ENCODE measurements at places on chromosomes 6 and 20. TPM values are rescaled to one million over a fixed set of nuclear protein-coding genes. Genes with fewer than 3 reads are reported as not detected.

PCNA gene
- total RNA-seq = 405 TPM

LY6G5B gene
- 0.91 TPM for total RNA-seq

ADGB gene
- not detected for total RNA-seq

AVP gene
- total RNA-seq = not detected

RAMACL gene
- total RNA-seq = 0.34 TPM

MAS1 gene
- total RNA-seq = not detected

BHLHE23 gene
- not detected for total RNA-seq

AURKA gene
- 115 TPM for total RNA-seq

ALDH8A1 gene
- not detected for total RNA-seq

ENPP1 gene
- total RNA-seq = 5.3 TPM

GLP1R gene
- total RNA-seq = not detected

FOXF2 gene
- total RNA-seq = 2.7 TPM

NTSR1 gene
- not detected for total RNA-seq

PPIL6 gene
- 3.8 TPM for total RNA-seq

CST5 gene
- not detected for total RNA-seq

DZANK1 gene
- total RNA-seq = 1.4 TPM

BNIP5 gene
- total RNA-seq = not detected

HLA-DRA gene
- total RNA-seq = 0.46 TPM

VSX1 gene
- not detected for total RNA-seq

SRSF12 gene
- total RNA-seq = 0.51 TPM

SH3BGRL2 gene
- 13.2 TPM for total RNA-seq

OSTM1 gene
- 29.5 TPM for total RNA-seq

SPATA25 gene
- not detected for total RNA-seq

IRF4 gene
- total RNA-seq = not detected

TREML4 gene
- not detected for total RNA-seq

HLA-DRB5 gene
- not detected for total RNA-seq

CCN5 gene
- not detected for total RNA-seq

RAD21L1 gene
- 0.63 TPM for total RNA-seq

SIRPG gene
- total RNA-seq = not detected

MDFI gene
- 53.7 TPM for total RNA-seq

CALHM6 gene
- total RNA-seq = 6.0 TPM

SAMD3 gene
- not detected for total RNA-seq

OTOR gene
- total RNA-seq = not detected

C6orf89 gene
- 38.7 TPM for total RNA-seq

CLPSL1 gene
- not detected for total RNA-seq

SLC22A2 gene
- total RNA-seq = 1.1 TPM

PLCG1 gene
- total RNA-seq = 18.5 TPM

E2F1 gene
- 20.7 TPM for total RNA-seq

LCA5 gene
- 5.0 TPM for total RNA-seq

C6orf141 gene
- total RNA-seq = 13.2 TPM
